ENCODE measurements at places on chromosomes 5 and 9. TPM values are rescaled to one million over a fixed set of nuclear protein-coding genes. Genes with fewer than 3 reads are reported as not detected.

DNA sequence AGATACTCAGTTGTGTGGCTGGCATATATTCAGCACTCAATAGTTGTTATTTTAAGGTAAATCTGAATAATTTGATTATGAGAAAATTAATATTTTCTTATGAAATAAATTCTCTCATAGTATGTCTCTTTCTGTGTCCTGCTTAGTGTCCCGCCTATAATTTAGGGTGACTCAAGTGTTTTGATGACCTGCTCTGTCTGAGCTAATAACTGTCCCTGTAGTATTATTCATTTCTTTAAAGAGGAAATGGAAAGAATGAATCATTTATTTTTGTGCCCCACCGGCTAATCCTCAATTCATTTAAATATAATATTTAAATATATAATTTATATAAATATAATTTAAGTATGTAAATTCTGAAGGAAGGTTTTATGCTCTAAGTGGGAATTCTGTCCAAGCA, 4.1 kb downstream of the SLC1A1 start:
- no peak overlapping the region for H3K4me3 ChIP-seq
- no peak for DNase-seq
- no peaks in the 10 kb centered on the region for H3K36me3 ChIP-seq
- peaks cover 29% of the 10 kb centered on the region for H3K27me3 ChIP-seq
- H3K27ac ChIP-seq: no peak overlapping the region

- H3K4me3 ChIP-seq: no peak overlapping the region
- peak overlapping the region; percentile 81 for H3K27ac ChIP-seq
- H3K27me3 ChIP-seq: no peaks in the 10 kb centered on the region
Measured at GRCh38 chr9:133113949-133114885, 6.8 kb downstream of the RALGDS start.

DNA sequence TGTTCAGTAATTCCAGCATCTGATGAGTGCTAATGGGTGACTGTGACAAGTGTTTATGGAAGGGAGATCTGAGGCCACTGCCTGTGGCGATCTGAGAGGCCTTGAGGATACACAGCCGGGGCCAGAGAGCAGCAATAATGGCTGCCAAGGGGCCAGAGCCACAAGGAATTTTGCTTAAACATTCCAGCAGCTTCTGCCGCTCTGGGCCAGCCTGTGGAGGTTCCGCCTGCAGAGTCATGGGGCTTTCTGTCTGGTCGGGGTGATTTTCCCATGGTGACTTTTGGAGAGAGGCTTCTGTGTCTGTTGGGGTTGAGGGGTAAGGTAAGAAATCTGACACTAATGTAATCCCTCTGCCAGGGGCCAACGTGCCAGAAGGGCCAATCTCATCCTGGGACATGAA, 353.5 kb downstream of the ADAMTS6 start:
- H3K4me3 ChIP-seq: no peak overlapping the region
- no peak overlapping the region for H3K27ac ChIP-seq
- no peaks in the 10 kb centered on the region for H3K27me3 ChIP-seq
- H3K36me3 ChIP-seq: no peaks in the 10 kb centered on the region
- no peak for DNase-seq

GRCh38 chr5:78533356-78533755, 115.2 kb downstream of the LHFPL2 start:
- H3K36me3 ChIP-seq: no peaks in the 10 kb centered on the region
- H3K27ac ChIP-seq: no peak overlapping the region
- no peaks in the 10 kb centered on the region for H3K27me3 ChIP-seq
- H3K4me3 ChIP-seq: no peak overlapping the region

DNA sequence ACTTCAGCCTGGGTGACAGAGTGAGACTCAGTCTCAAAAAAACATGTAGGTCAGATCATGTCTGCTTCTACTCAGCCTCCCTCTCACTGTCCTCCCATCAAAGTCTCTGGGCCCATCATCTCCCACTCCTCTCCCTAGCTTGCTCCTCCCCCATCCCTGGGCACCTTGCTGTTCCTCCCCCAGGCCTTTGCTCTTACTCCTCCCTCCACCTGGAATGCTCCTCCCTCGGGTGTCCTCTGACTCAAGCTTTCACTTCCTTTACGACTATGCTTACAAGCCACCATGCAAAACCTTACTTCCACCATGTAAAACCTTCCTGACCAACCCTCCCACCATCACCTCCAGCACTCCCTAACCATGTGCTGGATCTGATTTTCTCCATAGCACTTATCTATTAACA, 51.5 kb downstream of the MTMR12 start:
- DNase-seq: no peak
- no peaks in the 10 kb centered on the region for H3K27me3 ChIP-seq
- H3K4me3 ChIP-seq: no peak overlapping the region
- H3K27ac ChIP-seq: peak overlapping the region; percentile 43
- H3K4me1 ChIP-seq: peaks cover 20% of the 10 kb centered on the region

DNA sequence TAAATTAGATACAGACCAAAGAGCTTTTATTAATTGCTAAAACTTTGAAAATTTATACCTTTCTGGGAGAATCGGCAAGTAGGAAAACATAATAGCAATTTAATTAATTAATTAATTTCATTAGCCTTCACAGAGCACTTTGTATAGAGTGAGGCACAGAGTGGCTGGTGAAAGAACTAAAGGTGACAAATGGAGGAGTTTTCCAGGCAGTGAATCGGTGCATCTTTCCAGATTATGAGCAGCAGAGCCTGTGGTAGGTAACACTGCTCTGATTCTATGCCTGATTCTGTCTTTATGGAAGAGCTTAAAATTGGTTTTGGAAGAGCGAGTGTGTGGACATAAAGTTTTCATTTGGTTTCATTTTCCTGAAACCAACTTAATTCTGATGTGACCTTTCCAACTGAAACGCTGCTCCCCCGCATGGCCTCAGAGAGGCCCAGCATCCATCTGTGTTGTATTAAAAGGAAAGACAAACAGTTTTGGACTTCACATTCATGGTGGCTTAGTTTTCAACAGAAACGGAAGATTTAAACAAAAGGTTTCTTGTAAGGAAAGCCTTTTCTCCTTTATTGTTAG, 188.9 kb upstream of the RPS23 start:
- DNase-seq: no peak
- H3K4me1 ChIP-seq: no peaks in the 10 kb centered on the region
- no peaks in the 10 kb centered on the region for H3K27me3 ChIP-seq
- H3K36me3 ChIP-seq: no peaks in the 10 kb centered on the region
- H3K27ac ChIP-seq: no peak overlapping the region

DNA sequence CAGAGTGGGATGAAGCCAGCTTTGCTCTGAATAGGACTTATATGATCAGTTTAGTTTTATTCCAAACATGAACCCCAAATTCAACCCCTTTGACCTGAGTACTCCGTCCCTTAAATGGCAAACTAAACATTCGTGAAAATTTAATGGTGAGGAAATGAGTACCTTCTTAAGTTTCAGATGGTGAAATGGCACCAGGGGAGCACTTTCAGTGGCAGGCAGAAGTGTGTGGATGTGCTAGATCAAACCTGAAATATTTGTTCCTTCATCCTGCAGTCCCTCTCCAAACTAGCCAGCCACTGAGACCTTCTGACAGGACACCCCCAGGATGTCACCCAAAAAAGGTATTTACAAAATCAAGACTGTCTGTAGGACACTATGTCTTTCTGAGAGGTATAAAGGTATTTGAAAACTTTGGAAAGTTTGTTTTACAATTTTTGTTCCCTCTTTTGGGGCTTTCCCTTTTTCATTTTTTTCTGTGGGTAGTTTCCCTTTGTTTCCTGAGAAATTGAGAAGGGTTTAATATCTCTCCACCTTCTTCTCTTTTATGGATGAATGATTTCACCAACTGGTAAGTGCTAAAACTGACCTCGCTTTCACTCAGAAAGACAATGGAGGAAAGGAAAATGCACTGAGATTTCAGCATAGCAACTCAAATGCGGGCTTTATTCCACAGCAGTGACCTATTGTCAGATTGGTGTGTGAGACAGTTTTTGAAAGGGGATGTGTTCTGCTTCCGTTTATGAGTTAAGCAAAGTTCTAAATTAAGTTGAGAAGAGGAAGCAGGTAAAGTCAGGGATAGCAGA, 127.1 kb downstream of the TMC1 start:
- no peak overlapping the region for H3K4me3 ChIP-seq
- H3K36me3 ChIP-seq: no peaks in the 10 kb centered on the region
- no peaks in the 10 kb centered on the region for H3K27me3 ChIP-seq
- no peaks in the 10 kb centered on the region for H3K4me1 ChIP-seq
- no peak overlapping the region for H3K27ac ChIP-seq

Gene IFNA2
- not detected for total RNA-seq

DNA sequence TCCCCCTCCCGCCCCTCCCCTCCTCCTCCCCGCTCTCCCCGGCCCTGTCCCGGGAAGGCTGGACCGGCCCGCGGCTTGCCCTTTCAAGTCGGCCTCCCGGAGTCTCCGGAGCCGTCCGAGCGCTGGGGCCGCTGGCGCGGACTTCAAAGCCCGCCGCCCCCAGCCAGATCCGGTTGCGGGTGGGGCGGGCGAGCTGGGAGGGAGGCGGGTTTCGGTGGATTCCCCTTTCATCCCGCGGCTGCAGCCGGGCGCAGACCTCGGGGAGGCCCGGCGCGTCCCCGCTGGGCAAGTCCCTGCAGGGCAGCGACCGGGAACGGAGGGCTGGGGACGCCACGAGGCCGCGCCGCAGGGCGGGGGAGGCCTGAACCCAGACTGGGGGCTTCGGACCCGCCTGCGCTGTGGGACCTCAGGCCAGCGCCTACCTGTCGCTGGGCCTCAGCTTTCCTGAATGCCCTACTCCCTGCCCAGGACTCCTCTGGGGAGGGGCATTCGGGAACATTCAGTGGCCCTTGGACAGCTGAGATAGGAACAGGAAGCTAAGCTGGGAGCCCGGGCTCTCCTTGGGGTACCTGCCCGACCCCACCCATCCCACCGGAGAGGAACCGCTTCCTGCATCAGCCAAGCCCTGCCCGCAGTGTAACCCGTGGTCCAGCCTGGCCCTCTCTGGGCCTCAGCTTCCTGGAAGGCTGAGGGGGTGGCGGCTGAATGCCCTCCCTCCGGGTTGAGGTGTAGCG, 23.4 kb downstream of the C9orf50 start:
- H3K36me3 ChIP-seq: no peaks in the 10 kb centered on the region
- peaks cover 10% of the 10 kb centered on the region for H3K27me3 ChIP-seq
- peak overlapping the region; percentile 79 for H3K27ac ChIP-seq
- H3K4me1 ChIP-seq: peaks cover 34% of the 10 kb centered on the region
- peak; percentile 71 for DNase-seq
- peak overlapping the region; percentile 38 for H3K4me3 ChIP-seq

Gene FRMD3
- total RNA-seq: 1.2 TPM

Gene MFAP3
- total RNA-seq: 20.4 TPM

Gene NR6A1
- 0.49 TPM for total RNA-seq

Gene ZNG1C
- 17.0 TPM for total RNA-seq

- no peaks in the 10 kb centered on the region for H3K36me3 ChIP-seq
- no peak for DNase-seq
- H3K27ac ChIP-seq: no peak overlapping the region
- H3K4me3 ChIP-seq: no peak overlapping the region
- no peaks in the 10 kb centered on the region for H3K4me1 ChIP-seq
Measured at GRCh38 chr5:106833517-106833916, 837.2 kb downstream of the EFNA5 start.

Gene NAA35
- total RNA-seq: 21.0 TPM

Gene SLC34A3
- total RNA-seq: not detected

Gene CCL21
- not detected for total RNA-seq

DNA sequence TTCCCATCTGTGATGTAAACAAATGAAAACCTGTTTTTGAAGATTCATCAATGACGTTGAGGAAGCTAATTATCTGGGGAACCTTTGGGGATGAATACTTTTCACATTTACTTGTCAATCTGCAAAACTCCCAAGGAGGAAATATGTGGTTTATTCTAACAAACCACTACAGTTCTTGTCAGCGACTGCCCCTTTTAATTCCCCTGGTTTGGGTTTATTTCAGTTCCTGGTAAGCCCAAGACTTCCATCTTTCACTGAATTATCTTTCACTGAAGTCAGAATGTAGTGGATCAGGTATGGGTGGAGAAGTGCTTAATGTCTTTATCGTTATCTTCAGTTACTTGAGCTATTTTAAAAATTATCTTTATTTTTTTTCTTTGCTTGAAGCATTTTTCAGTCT, 40.2 kb downstream of the TLR4 start:
- DNase-seq: no peak
- H3K4me1 ChIP-seq: peaks cover 4% of the 10 kb centered on the region
- H3K27me3 ChIP-seq: peaks cover 10% of the 10 kb centered on the region
- no peaks in the 10 kb centered on the region for H3K36me3 ChIP-seq
- no peak overlapping the region for H3K27ac ChIP-seq

DNA sequence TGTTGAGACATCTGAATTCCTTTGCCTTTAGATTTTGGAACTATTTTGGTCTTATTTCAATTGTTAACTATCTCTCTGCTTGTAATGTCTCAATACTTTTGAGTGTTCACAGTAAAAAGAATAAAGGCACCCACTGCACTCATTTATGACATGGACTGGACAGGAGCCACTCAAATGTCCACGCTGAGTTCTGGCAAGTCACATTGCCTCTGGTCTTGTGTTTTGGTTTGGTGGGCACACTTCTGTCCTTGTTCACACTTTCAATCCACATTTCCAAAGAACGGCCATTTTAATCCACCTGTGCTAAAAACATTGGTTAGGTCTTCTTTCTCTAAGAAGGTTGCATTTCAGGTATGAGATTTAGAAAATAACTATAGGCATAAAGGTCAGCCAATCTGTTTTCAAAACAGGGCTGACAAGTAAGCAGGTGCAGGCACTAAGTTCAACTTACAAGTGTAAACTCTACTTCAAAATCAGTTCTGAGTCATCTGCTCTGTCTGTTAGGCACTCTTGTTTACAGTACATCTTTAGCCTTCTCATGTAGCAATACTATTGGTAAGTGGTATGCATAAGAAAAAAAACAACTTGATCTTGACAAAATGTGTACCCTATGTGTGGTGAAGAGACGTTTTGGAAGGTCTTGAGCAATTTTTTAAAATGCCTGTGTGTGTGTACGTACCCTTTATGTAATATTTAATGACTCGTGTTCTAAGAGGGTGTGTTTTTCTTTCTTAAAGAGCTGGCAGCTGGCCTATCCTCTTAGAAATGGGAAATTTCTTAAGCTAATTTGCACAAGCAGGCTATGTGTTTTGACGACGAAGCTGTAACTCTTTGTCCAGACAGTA, 31.5 kb upstream of the ZFAND5 start:
- no peaks in the 10 kb centered on the region for H3K36me3 ChIP-seq
- H3K4me1 ChIP-seq: no peaks in the 10 kb centered on the region
- DNase-seq: no peak
- H3K27me3 ChIP-seq: no peaks in the 10 kb centered on the region

- no peak overlapping the region for H3K4me3 ChIP-seq
- H3K4me1 ChIP-seq: no peaks in the 10 kb centered on the region
- no peaks in the 10 kb centered on the region for H3K27me3 ChIP-seq
- H3K36me3 ChIP-seq: no peaks in the 10 kb centered on the region
- H3K27ac ChIP-seq: no peak overlapping the region
Measured at GRCh38 chr9:104608336-104608735, 2.9 kb upstream of the OR13C2 start.

Gene POU5F2
- 4.4 TPM for total RNA-seq

DNA sequence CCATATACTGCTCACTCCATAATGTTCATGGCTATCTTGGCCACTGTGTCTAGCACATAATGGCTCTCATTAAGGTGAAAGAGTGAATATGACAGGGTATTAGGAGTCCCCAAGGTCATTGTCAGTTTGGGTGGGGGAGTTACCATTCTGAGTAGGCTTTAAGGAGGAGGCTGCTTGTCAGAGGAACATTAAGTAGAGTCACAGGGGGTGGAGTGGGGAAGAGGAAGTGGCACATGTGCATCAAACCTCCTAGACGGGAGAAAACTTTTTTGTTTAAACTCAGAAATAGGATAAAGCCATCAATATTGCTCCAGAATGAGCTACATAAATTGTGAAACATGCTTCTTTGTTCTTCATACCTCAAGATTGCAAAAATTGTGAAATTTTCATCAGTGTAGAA, 45.5 kb downstream of the DAB2IP start:
- no peak overlapping the region for H3K4me3 ChIP-seq
- H3K36me3 ChIP-seq: no peaks in the 10 kb centered on the region
- no peak overlapping the region for H3K27ac ChIP-seq
- no peak for DNase-seq
- peaks cover 32% of the 10 kb centered on the region for H3K27me3 ChIP-seq

Gene CD72
- total RNA-seq: 32.3 TPM
